ENCODE measurements at places on chromosomes 4 and X.

GRCh38 chr4:102318105-102318504, 27.2 kb downstream of the SLC39A8 start:
- no peak for DNase-seq

GRCh38 chrX:20300822-20301221, 34.1 kb upstream of the RPS6KA3 start:
- no peak for DNase-seq

- no peak for DNase-seq
Measured at GRCh38 chr4:182795446-182796238, 121.5 kb downstream of the DCTD start.

DNA sequence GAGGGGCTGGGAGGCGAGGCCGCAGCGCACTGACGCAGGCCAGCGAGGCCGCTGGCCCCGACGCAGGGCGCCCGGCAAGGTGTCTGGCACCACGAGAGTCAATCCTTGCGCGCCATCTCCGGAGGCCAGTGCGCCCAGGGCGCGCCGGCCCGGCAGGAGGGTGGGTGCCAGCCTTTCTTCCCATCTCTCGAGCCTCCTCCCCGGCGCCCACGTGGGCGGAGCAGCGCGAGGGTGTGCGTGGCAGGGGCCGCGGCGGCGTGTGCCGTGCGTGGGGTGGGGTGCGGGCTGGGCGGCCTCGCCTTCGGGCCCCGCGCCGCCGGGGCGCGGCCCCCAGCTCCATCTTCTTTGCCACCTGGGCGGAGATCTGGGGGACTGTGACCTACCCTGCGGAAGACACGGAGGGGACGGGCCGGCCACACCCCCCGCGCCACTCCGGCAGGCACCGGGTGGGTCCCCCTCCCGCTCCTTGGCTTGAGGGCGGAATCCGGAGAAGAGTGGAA, 877 bp downstream of the JAKMIP1 start:
- DNase-seq: no peak

DNA sequence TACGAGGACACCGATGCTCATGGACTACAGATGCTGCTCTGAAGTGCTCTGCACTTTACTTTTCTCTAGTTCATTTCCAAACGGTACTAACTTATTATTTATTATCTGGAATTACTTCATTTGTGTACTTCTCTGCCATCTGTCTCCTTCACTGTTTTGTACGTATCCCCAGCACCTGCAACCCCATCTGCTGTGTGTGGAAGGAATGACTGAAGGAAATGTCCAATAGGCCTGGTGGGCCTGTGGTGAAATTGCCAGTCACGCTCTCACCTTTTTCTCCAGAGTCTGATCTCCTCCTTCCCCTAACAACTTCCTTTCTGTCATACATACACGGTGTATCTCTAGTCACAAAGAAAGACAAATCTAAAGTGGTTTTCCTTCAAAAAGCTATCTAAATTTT, 12.9 kb downstream of the TMEM154 start:
- no peak for DNase-seq

DNA sequence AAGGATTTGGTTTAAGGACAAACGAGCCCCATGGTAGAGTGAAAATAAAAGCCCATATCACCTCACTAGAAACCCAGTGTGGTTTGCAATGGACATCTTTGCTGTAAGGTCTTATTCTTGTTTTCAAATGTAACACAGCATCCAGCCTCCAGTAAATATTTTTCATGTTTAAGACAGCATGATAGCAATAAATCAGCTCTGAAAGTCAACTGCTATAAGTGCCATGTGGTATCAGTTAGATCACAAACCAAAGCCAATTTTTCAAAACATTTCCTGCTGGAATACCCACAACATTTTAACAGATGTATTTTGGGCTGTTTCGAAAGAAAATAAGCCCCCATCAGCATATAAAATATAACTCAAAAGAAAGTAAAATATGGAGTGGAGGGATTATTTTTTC, 24.0 kb upstream of the SCML1 start:
- no peak for DNase-seq

GRCh38 chrX:47232197-47232802, 509 bp upstream of the USP11 start:
- DNase-seq: no peak

DNA sequence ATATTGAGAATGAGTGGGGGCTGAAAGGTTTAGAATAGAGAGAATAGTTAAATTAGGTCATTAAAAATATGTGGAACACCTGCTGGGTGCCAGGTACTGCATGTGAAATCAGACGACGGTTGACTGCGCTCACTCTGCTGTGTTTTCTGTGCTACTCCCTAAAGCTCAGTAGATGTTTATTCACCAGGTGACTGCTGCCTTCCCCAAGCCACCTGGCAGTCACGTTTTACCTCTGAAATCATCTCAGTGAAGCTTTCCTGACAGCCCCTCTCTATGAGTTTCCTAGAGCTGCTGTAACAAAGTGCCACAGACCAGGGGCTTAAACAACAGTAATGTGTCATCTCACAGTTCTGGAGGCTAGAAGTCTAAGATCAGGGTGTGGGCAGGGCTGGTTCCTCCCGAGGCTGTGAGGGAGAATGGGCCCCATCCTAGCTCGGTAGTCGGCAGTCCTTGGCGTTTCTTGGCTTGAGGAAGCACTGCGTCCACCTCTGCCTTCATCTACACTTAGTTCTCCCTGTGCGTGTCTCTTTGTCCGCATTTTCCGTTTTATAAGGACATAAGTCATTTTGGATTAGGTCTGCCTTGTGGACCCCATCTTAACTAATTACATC, 25.3 kb downstream of the ADD1 start:
- DNase-seq: no peak

- DNase-seq: no peak
Measured at GRCh38 chr4:147785129-147785528, 53.2 kb downstream of the ARHGAP10 start.

DNA sequence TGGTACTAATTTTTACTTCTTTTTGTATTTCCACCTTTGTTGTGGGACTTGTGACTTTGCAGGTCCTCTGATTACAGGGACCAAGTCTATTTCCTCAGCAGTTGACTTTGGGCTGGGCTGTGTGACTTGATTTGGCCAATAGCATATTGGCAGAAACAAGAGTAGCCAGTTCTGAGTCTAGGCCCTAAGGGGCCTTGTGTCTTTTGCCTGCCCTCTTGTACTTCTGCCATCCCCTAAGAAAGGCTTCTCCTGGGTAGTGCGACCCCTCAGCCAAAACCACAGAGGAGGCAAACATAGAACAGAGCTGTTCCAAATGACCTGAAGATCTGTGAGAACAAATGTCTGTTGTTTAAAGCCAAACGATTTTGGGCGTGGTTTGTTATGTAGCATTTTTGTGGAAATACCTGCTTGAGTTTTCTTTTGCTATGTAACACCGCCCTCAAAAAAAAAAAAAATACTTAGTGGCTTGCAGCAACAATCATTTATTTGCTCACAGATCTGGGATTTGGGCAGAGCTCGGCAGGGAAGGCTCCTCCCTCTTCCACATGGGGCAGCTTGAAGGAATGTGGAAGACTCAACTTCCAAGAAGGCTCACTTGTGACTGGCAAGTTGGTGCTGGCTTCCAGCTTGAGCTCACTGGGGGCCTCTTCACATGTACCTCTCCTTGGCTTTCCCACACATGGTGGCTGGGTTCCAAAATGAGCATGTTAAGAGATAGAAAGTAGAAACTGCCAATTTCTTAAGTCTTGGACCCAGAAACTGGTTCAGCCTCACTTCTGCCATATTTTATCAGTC, 423.0 kb upstream of the CNKSR2 start:
- no peak for DNase-seq

DNA sequence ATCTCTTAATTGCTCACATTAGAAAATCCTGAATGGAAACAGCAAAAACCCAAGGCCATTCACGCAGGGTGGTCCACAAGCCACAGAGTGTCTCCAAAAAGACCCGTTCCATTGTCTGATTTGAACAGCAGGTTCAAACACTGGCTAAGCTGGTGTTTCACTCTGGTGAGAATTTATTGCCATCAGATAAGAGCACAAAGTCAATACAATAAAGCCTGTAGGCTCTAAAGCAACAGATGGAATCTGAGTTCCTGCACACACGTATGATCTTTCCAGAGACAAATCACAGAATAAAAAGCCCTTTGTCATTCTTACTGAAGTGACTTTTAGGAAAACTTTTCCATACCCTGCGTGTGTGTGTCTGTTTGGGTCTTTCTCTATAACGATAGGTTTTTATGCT, 5.1 kb upstream of the SFRP2 start:
- DNase-seq: no peak

GRCh38 chr4:108762559-108763225, at the start of gene ETNPPL:
Gene ETNPPL, minus strand, starts transcription at chr4:108763053. Its CDS starts 155 bp downstream, at chr4:108762898.
- no peak for DNase-seq

- no peak for DNase-seq
Measured at GRCh38 chr4:156584100-156584499, 387.5 kb downstream of the PDGFC start.

DNA sequence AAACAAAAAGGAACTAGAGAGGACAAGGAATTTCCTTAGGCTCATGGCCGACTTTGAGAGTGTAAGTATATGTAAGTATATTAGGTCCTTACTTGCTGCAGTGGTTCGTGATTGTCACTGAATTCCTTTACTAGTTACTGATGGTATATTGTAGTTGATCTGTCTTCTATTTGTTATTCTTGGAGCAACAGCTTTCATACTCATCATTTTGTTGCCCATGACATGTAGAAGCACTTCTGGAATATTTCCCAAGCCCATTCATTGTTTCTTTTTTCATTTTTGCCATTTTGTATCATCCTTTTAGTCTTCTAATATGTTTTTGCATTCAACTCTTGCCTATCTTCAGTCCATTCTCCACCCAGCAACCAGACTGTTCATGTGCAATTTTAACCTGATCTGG, 170.0 kb downstream of the ARHGAP10 start:
- no peak for DNase-seq

GRCh38 chrX:53356186-53356585, 66.3 kb downstream of the SMC1A start:
- no peak for DNase-seq

DNA sequence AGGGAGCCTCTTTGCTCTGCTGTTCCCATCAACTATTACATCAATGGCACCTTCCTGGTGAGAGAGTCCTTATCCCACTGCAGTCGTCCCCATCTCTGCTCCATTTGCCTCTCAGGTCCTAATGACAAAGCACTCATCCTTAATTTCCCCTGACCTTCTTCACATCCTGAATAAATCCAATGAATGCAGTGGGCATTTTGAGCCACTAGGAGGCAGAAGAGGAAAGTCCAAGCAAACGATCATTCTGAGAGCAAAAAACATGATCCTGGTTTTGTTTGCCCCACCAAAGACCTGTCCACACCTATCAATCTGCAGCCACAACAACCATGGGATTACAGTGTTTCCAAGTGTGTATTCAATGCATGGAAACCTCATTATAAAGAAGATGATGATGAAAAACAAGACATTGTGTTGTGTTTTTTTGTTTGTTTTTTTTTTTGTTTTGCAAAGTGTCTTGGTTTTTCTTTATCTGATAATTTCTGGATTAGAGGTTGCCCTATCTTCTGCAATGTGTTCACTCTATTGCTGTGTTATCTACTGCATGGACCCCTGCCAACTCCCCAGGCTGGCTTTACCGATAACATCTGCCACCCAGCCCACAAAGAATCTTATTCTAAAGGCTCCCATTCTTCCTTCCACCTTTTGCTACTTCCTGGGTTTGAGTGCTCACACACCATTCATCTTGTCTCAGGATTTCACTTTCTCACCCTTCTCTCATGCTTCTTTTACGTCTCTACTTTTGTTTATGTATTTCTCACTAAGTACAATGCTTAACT, 207.2 kb downstream of the NLGN4X start:
- DNase-seq: no peak

DNA sequence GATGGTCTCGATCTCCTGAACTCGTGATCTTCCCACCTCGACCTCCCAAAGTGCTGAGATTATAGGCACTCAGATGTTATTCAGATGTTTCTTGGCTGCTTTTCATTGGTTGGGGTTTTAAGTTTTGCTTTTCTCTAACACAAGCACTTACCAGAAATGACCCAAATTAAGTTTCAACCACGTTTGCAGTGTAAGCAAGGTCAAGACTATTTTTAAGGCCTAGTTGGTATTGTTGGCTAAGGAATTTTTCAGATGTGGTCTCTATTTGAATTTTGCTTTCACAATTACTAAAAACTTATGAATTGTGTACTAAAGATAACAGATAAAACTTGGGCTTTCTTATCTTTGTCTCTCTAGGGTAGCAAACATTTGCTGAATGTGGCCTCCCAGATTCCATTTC, 1756.9 kb upstream of the TENM3 start:
- DNase-seq: no peak

DNA sequence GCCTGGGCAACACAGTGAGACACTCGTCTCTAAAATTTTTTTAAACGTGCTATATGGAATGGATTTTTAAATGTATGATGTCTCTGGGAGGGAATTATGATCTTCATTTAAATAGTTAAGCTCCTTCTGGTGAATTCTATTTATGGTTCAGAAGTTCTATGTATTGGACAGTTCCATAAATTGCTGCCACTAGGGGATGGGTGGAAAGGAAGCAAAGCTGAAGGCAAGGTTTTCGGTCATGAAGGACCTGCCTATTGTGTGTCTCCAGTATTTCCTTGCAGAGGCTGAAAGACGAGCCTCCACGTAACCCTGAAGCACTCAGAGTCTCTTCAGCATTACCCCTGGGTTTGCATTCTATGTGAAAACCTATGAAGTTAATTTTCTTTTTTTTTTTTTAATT, 451.5 kb upstream of the FAT1 start:
- DNase-seq: no peak

- no peak for DNase-seq
Measured at GRCh38 chr4:4260185-4260751, 12.2 kb upstream of the TMEM128 start.

- DNase-seq: no peak
Measured at GRCh38 chr4:17605236-17605635, 9.2 kb upstream of the MED28 start.

DNA sequence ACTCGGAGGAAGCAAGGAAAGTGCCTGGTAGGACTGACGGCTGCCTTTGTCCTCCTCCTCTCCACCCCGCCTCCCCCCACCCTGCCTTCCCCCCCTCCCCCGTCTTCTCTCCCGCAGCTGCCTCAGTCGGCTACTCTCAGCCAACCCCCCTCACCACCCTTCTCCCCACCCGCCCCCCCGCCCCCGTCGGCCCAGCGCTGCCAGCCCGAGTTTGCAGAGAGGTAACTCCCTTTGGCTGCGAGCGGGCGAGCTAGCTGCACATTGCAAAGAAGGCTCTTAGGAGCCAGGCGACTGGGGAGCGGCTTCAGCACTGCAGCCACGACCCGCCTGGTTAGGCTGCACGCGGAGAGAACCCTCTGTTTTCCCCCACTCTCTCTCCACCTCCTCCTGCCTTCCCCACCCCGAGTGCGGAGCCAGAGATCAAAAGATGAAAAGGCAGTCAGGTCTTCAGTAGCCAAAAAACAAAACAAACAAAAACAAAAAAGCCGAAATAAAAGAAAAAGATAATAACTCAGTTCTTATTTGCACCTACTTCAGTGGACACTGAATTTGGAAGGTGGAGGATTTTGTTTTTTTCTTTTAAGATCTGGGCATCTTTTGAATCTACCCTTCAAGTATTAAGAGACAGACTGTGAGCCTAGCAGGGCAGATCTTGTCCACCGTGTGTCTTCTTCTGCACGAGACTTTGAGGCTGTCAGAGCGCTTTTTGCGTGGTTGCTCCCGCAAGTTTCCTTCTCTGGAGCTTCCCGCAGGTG, 637 bp downstream of the AR start:
- no peak for DNase-seq

- no peak for DNase-seq
Measured at GRCh38 chrX:77918568-77918967, 8.1 kb downstream of the ATP7A start.
